Activated naive CD8-positive, alpha-beta T cell treated with anti-CD3 and anti-CD28 coated beads, Interleukin-2, amount 50 U/mL, for 16 hours (primary cell): ENCODE measurements at places on chromosomes 3 and 15.

DNA sequence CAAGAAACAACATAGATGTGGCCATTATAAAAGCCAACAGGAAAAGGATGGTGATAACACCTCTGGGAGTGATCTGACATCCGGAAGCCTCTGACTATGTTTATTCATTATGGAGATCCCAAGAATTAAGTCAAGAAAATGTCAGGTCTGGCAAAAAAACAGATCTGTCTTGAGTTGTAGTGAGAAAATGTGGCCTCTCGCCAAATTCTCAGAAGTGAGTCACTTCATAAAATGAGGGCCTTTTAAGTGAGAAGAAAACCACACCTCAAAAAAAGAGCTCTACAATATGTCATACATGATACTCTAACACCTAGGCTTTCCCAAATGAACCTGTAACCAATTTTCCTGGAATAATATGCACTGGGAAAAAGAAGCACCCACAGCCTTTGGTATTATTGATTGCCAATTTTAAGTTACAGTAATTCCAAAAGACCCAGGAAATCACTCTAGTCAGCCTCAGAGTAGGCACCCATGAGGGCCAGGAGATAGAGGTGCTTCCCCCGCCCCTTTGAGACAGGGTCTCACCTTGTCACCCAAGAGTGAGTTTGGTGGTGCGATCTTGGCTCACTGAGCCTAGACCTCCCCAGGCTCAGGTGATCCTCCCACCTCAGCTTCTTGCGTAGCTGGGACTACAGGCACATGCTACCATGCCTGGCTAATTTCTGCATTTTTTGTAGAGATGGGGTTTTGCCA, 38.0 kb downstream of the CCR3 start:
- DNase-seq = no peak

GRCh38 chr3:171832989-171833388, 10.2 kb upstream of the TMEM212 start:
- DNase-seq = no peak

DNA sequence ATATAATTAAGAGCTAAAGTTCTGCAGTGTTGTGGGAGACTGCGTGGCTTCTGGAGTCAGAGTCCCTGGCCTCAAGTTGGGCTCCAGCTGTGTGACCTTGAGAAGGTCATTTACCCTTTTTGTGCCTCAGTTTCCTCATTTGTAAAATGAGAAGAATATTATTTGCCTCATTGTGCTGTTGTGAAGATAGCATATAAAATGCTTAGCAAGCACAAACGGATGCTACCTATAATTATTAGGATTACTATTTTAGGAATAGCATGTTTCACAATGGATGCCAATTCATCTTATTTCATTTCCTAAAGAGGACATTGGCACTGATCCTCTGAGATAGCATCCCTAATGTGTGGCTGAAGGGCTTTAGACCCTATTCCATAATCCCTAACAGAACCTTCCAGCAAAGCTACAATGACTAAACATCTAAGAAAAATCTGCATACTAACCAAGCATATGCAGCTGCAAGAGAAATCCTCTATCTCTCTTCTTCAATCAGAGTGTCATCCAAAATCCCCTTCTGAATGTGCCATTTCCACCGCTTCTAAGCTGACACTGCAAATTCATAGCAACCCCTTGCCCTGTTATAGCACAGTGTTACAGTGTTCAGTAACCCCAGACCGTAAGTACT, 148.3 kb downstream of the RBMS3 start:
- DNase-seq = no peak

- no peak for DNase-seq
Observed at GRCh38 chr3:146187334-146187950, 26.5 kb upstream of the PLOD2 start.

GRCh38 chr3:71050166-71050537, 533.4 kb downstream of the FOXP1 start:
- DNase-seq = no peak

DNA sequence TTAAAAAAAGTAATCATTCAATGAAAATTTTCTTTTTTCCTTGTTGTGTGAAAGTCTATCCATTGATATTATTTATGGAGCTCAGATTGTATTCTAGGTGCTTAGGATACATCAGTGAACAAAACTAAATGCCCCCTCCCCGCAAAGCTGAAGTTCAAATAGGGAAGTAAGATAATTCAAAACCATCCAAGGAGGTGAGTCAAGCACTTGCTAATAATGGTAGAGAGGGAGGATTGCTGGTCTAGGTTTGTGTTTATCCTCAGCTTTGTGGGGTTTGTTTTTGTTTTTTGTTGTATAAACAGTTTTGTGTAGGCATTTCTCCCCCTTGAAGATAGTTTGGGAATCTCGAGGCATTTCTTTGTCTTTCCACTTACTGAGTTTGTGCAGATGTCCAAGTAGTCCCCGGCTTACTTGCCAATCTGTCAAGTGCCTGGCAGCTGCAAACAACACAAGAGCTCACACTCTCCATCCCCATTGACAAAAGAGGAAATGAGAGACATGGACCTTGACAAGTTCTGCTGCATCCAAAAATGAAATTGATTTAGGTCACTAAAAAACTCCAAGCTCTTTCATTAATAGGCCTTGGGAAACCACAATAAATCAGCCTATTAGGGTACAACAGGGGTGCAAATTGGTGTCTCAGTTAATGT, 575.8 kb upstream of the TBL1XR1 start:
- DNase-seq = no peak

- no peak for DNase-seq
Observed at GRCh38 chr3:51445544-51446280, 54.1 kb downstream of the DCAF1 start.

- no peak for DNase-seq
Observed at GRCh38 chr3:45739991-45740390, 50.8 kb downstream of the SACM1L start.

DNA sequence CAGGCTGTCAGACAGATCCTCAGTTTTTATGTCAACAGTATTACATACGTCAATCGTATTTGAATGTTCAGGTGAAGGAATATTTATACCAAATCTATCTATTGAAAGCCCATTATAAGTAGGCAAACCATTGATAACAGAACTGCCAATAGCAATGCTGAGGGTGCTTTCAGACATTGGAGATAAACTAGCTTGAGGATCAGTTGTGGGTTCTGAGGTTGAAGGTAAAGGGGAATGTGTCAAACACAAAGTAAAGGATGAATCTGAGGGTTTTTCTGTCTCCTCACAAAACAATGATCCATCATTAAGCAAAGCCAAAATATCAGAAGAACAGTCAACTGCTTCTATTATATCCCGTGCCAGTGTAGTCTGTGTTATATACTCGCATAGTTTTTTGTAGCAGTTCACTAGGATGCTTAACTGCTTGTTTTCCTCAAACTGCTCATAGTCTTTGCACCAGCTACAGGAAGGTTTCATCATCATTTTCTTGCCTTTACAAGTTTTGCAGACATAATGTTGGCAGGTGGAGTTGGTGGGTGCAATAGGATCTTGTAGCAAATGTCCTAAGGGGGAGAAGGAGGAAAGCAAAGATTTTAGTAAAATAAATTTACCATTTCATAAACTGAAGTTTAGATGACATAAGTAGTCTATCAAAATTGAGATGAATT, 43.8 kb downstream of the MSL2 start:
- no peak for DNase-seq

- no peak for DNase-seq
Observed at GRCh38 chr15:38401106-38401505, 52.8 kb upstream of the FAM98B start.

DNA sequence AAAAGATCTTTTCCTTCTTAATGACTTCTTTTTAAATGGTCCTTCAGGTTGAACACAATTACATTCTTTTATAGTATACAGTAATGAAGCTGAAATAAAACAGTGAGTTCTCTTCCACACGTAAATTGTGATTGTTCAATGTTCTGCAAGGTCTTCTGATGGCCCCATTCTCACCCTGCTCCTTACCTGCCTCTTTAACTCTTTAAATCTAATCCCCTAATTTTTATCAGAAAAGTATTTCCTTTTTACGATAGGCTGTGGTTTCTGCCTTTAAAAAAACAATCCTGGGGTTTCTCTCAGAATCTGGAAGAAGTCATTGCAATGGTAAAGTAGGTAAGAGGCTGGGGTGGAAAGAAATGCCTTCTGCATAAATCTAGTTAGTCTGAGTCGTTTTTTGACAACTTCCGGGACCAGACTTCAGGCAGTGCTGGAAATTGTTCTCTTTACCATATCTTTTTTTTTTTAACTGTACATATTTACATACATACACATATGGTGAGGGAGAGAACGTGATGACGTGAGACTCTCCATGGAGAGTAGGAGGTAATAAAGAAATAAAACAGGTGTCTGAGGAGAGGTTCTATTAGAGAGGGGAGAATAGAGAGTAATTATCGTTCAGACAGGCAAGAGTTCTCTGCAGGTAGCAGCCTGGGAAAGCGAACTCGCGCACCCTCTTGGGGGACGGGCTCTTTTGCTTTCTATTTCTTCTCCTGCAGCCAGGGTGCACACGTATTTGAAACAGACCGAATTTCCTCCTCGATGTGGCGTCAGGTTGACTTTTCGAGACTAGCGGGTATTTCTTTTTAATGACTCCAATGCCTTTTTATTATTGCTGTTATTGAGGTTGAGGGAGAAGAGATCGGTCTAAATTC, at the start of gene SIDT1:
Gene SIDT1, plus strand, starts transcription at position 730 of the 872 bp plus-strand sequence. CDS start 467 bp downstream, outside the sequence.
- DNase-seq = no peak

- no peak for DNase-seq
Observed at GRCh38 chr3:11381563-11381962, 109.4 kb downstream of the ATG7 start.

GRCh38 chr3:79019137-79019923, 748.5 kb downstream of the ROBO1 start:
- no peak for DNase-seq

- DNase-seq = no peak
Observed at GRCh38 chr15:100276506-100276905, 65.3 kb downstream of the ADAMTS17 start.

- no peak for DNase-seq
Observed at GRCh38 chr15:89494941-89495637, 1.3 kb downstream of the RHCG start.

DNA sequence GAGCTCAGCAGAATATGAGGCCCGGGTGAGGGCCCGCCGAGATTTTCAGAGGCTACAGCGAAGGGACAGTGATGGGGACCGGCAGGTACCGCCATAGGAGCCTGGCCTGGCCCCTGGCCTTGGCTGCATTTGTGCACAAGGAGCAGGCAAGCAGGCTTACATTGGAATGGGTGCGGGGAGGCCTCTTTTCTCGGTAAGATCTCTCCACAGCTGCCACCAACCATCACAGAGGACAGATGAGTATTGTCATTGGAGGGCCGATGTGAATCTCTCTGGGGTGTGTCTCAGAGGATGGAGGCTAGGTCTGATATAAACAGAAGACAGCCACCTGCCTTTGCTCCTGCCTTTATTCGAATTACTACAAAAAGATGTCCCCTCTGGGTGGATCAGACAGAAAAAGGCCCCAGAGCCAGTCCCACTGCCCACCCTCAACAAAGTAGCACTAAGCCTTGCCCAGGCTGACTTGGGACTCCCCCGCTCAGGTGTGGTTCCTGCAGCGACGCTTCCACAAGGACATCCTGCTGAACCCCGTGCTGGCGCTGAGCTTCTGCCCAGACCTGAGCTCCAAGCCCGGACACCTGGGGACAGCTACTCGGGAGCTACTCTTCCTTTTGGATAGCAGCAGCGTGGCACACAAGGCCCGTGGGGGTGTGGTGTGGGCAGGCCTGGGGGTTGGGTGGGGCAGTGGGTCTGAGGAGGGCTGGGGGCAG, 5.4 kb downstream of the VWA5B2 start:
- no peak for DNase-seq

DNA sequence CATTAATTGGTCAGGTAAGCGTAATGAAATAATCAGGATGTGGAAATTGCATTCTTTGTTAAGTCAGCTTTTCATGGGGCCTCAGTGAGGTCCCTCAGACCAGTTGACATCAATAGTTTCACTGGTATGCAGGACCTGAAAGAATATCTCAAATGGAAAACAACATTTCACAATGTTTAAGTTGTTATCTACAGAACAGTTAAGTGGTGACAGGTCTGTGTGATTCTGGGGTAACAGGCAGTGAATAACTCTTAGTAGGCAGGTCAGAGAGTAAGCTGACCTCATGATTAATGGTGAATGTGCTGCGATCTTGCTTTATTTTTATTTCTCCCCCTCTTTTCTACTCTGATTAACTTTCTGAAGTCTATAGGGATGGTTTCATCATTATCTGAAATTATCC, 28.9 kb upstream of the ACP3 start:
- no peak for DNase-seq

GRCh38 chr15:73924171-73924921, 1.9 kb upstream of the LOXL1 start:
- DNase-seq = no peak

GRCh38 chr3:194688200-194688740, 2.6 kb downstream of the FAM43A start:
- DNase-seq = no peak

- no peak for DNase-seq
Observed at GRCh38 chr15:100877551-100877950, 2.1 kb upstream of the ALDH1A3 start.

DNA sequence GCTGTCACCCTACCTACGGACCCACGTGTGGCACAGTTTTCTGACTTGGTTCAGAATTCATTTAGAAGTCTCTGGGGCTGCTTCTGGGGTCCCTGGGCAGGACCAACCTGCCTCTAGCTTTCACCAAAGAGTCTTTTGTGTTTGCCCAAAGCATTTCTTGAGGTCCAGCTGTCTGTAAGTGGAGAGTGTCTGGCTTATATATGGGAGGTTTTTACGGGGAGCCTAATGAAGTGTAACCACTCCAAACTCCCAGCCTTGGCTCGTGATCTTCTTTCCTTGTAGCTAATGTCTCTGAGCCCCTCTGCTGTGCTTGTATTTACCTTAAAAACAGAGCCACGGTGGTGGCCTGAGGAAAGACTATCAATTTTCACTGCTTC, 109.0 kb upstream of the CTDSPL start:
- DNase-seq = no peak

GRCh38 chr3:17035033-17035432, 150.3 kb downstream of the PLCL2 start:
- DNase-seq = no peak

- DNase-seq = no peak
Observed at GRCh38 chr3:114333923-114334240, 40.1 kb downstream of the TIGIT start.

- DNase-seq = no peak
Observed at GRCh38 chr3:136891934-136892855, 30.2 kb downstream of the NCK1 start.

- DNase-seq = no peak
Observed at GRCh38 chr3:59422312-59422711, 372.5 kb upstream of the CFAP20DC start.

DNA sequence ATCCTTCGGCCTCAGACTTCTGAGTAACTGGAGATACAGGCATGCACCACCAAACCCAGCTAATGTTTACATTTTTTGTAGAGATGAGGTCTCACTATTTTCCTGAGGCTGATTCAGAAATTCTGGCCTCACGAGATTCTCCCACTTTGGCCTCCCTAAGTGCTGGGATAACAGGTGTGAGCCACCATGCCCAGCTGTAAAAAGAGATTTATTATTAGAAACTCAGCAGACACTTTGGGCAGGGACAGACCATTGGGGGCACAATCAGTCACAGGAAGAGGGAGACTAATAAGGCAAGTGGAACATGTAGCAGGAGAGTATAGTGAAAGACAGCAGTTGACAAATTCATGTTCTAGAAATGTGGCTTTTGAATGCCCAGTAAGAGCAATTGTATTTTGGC, 249.2 kb downstream of the CBLB start:
- no peak for DNase-seq

- DNase-seq = no peak
Observed at GRCh38 chr3:157872902-157873301, 233.3 kb downstream of the SHOX2 start.
